SW 1271 (cell line): ENCODE measurements at places on chromosomes 3 and 15.

DNA sequence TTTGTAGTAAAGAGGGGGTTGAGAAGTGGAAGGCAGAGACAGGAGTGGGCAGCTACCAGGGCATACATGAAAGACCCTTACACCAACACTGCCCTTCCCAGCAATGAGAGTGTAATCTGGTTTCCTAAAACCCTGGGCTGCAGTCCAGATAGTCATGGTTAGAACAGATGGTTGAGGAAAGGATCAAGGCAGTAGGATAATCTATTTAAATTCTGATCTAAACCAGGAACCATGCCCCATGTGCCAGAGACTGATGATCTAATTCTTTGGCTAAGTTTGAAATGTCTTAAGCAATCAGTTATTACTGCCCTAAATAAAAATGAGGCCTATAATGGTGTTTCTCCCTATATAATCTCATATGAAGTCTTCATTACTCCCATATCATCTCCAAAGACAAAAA is 59.6 kb downstream of the PRTG start:
- DNase-seq, result no peak

- DNase-seq, result no peak
Observed at GRCh38 chr3:134353831-134354611, 20.2 kb downstream of the AMOTL2 start.

GRCh38 chr3:160128056-160128455 is 97.2 kb upstream of the C3orf80 start:
- DNase-seq, result no peak

DNA sequence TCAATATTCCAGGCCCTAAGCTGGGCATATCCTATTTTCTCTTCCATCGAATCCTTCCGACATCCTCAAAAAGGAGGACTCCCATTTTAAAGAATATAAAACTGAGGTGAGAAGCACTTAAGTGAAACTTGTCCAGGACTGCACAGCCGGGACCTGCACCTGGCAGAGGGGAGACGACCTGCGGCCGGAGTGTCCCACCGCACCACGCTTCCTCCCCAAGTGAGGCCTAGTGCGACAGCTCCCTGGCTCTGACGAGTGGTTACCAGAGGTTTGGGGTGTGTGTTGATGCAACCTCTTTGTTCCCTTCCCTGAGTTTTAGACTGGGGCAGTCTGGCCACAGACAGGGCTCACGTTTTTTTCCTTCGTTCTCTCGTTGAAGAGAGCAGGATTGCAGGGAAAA is 24.9 kb upstream of the ATP2B2 start:
- DNase-seq, result no peak

DNA sequence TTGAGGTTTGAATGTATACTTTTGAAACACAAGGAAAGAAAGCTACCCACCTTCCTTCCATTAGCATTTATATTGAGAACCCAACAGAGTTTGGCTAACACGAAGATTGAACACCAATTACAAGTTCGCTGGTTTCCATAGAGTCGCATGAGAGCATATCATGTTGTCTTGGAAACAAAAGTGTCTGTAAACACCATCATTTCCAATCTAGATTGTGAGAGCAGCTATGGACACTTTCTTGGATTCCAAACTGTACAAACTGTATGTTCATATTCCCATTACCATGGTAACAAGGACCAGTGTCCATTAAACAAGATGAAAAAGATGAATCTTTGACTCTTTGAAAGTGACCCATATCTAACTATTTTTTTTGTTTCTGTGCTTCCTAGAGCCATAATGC is 529.9 kb upstream of the ROBO1 start:
- no peak for DNase-seq

- no peak for DNase-seq
Observed at GRCh38 chr3:12115104-12115503, 43.6 kb downstream of the TIMP4 start.

- DNase-seq, result no peak
Observed at GRCh38 chr3:76834657-76835056, 205.2 kb upstream of the ROBO2 start.

DNA sequence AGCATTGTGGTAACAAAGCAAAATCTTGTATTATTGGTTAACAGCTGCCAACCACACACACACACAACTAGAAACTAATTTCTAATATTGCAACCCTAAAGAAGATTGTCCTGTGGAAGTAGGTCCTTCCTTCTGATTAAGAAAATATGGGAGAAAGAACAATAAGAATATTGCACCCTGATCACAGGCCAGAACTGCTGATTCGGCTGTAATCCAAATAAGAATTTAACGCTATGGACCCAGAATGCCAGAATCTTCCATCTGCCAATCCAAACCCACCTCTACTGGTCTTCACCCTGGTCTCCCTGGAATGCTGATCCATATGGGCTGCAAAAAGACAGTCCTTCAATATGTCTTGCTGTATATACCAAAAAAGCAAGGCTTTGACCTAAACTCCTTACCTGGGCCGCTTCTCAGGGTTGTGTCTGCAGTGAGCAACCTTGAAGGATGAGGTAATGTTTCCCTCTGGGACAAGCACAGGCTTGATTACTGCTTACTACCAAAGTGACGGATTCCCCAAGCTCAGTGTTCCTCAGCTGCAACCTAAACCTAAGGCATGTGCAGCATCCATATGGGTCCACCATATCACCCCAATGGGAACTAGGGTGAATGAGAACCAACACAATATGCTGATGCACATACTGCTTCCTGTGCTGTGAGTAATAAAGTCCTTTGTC is 8.0 kb downstream of the CCDC14 start:
- no peak for DNase-seq

DNA sequence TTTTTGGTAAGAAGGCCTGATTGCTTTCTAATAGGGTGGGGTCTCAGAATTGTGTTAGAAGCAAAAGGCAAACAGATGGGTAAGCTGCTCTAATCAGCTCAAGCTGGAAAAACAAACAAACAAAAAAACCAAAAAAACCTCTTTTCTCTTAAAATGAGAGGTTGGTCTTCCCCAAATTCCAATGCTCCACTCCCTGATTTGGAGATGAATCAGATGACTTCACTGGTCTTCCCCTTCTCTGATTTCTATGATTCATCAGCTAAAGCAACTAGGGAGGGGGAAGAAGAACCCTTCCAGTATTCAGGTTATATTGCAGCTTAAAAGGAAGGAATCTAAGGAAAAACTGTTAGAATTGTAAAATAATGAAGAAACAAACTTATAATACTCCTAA is 9.6 kb upstream of the ANXA2 start:
- DNase-seq, result peak; percentile 75

DNA sequence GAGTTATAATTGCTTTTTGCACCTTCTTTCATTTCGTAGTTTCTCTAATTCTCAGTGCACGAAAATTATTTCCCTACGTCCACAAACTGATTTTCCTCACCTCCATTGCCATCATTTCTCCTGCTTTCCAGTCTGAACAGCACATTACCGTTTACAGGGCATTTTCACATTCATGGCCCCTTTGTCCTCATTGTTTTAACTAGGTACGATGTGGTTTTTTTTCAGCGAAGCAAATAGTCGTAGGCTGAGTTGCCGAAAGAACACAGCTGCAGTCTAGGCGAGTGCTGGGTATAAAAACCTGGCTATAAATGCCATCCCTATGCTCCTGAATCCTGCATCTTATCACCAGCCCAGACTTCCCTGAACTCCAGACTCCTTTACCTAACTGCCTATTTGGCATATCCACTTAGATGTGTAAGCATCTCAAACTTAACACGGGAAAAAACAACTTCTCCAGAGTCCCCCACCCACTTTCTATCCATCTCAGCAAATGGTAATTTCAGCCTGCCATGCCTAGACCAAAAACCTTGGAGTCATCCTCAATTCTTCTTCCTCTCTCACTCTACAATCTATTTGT is 691 bp upstream of the FSIP1 start:
- DNase-seq, result no peak

DNA sequence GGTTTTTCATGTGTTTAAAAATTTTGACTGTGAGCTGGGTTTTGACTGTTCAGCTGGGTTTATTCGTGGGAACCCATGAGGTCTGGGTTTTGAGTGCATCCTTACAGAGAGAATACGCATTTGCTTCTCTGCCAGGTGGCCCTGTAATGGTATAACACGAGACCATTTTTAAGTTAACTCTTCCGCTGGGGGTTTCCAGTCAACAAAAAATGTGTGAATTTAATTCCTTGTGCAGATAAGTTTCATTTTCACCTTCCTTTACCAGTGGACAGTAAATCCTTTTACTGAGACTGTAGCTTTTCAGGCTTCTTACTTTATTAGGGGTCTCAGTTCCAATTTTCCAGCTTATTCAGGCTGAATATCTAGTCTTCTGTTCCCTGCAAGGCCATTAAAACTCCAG is 149.6 kb downstream of the OPA1 start:
- no peak for DNase-seq

DNA sequence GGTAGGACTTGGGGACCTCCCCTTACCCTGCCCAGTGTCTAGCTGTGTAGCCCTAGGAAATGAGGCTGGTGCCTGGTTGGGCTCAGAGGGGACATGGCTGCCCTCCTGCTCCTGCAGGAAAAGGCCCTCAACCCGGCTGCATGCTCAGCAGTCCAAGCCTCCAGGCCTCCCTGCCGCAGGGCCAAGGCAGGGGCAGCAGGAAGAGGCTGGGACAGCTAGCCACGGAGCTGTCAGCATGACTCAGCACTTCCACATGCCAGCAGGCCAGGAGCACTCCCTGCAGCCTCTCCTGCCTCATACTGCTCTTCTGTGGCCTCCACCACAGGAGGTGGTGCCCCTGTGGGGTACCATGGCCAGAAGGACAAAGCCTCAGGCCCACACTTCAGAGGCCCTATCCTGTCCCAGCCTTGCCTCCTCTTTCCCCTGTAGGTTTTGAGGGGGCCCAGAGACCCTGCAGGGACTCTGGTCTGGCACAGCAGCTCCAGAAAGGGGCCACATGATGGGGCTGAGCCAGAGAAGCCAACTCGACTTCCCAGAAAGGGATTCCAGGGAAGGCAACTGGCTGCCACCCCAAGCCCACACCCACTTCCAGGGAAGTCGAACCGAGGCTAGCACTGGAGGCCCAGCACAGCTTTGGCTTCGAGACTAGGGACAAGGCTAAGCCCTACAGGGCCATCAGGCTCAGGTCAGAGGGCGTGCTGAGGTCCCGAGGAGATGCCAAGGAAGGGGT is 19.5 kb downstream of the TKT start:
- no peak for DNase-seq

GRCh38 chr3:20809356-20809755 is 623.4 kb upstream of the SGO1 start:
- DNase-seq, result no peak

DNA sequence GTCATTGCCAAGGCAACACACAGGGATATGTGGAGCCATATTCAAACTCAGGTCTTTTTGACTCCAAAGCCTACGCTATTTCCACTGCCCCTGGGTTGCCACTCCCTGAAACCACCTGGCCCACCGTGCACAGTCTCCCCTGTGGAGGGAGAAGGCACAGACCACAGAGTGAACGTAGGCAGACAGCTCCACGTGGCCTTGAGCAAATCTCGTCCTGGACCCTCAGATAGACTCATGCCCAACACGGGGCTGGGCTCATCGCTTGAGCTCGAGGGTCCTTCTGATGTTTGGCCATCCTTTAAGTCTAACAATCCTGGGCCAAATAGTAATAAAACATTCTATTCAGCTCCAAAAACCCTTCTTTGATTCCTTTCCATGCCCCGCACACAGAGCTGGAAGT is 72.0 kb downstream of the CPN2 start:
- DNase-seq, result no peak

DNA sequence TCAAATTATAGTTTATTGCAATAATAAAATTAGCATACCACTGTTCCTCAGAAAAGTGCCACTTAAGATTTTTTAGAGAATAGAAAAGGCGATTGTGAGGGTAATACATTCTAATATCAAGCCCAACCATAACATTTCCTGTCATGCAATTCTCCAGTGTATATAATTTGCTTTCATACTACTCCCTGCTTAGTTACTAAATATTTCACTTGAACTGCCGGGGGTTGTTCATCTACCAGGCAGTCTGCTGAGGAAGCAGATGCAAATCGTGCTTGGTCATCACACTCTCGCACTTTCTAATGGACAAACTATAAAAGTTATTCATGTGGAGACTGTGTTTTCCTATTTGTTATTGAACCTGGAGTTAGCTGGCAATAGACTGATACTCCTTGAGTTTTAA is 645.6 kb upstream of the CBLB start:
- no peak for DNase-seq

- no peak for DNase-seq
Observed at GRCh38 chr3:55903680-55904079, 416.6 kb upstream of the WNT5A start.

GRCh38 chr3:111882194-111882593 is 23.1 kb downstream of the PHLDB2 start:
- DNase-seq, result no peak

DNA sequence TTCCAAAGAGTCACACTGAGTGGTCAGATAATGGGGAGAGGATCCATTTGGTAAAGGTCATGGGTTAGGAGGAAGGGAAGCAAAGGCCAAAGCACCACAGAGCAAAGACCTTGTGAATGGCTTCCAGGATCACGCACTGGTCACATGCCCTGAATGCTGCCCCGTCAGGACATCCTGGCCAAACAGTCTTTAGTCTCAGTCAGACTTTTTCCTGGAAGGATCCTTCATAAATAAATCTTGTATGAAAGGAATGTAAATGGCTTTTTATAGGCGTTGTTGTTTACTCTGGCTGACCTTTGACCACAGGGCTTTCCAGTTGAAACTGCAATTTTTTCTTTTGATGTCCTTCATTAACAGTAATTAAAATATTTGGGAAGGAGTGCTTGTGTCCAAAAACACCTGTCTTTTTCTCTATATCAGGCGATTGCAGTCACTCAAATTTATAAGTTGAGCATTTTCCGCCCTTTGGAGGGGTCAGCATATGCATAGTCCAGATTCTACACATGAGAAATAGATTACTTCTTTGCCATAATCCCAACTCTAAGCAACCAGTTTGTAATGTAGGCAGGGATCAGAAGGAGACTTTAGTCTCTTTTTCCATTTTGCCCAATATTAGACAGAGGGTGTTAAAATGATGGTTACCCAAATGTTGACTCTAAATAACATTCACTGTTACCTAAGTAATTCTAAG is 48.4 kb downstream of the CHAC1 start:
- no peak for DNase-seq

DNA sequence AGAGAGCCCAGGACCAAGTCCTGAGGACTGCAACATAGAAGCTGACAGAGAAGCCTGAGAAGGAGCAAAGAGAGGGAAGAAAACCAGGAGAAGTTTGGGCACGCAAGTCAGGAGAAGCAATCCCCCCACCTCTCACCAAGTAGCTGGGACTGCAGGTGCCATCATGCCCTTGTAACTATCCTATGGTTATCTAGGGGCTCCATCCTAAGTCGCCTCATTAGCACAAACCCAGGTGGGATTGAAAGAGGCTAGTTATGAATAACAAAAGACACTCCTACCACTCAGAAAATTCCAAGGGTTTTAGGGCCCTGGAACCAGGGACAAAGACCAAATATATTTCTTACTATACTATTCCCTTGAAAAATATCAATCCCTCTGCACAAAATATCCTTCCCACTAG is 53.5 kb downstream of the CCR4 start:
- no peak for DNase-seq
